Stimulated activated CD4-positive, alpha-beta T cell treated with anti-CD3 and anti-CD28 coated beads, TNF-alpha, amount 100 ng/mL, for 1 hour (primary cell): ENCODE measurements at places on chromosomes 1 and 21.
A peak's percentile ranks its signal among the peaks of the same experiment; 100 is the strongest.

DNA sequence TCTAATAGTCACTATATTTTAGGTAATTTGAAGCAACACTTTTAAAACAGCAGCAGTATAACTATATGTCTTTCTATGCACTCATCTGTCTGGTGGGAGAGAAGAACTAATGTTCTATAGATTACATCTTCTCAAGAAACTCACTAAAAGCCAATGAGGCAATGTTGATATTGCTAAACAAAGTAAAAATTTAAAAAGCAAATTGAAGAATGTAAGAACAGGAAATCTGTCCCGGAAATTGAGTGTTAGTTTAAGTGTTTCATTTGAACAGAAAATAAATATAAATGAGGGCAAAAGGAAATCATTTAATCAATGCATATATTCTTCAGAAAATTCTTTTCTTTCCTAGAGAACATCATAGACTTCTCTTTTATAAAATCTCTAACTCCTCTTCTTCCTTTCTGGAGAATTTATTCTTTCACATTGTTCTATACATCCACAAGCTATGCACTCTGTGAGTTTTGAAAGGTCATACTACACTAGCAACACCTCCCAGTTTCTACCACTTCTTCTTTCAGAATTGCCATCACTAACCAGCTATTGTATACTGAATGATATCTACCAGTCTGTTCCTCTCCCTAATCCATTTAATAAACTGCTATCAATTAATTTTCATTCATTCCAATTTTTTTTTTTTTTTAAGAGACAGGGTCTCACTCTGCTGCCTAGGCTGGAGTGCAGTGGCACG is 153.0 kb downstream of the USH2A start:
- no peak for DNase-seq

GRCh38 chr1:58629031-58629462 is 52.0 kb upstream of the TACSTD2 start:
- DNase-seq: no peak

DNA sequence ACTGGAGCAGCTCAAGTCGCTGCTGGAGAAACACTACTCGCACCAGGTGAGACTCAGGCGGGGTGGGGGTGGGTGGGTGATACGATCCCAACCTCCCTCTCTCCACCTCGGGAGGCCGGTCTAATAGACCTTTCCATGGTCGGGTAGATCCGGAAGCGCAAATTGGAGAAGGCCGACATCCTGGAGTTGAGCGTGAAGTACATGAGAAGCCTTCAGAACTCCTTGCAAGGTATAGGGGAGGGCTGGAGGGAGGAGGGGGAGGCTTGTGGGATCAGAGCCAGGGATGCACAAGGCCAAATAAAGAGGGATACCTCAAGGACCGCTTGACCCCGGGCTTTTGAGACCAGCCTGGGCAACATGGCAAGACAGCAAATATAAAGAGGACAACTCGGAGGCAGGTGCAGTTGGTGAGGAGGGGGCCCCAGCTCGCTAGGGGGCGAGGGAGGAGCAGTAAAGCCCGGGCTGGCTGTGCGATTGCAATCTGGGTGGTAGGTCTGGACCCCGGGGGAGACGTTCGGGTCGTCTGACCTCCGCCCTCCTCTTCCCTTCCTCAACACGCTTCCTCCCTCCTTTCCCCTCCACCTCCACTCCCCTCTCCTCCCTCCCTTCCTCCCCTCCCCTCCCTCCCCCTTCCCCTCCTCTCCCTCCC is 546 bp downstream of the HES3 start:
- DNase-seq: no peak

DNA sequence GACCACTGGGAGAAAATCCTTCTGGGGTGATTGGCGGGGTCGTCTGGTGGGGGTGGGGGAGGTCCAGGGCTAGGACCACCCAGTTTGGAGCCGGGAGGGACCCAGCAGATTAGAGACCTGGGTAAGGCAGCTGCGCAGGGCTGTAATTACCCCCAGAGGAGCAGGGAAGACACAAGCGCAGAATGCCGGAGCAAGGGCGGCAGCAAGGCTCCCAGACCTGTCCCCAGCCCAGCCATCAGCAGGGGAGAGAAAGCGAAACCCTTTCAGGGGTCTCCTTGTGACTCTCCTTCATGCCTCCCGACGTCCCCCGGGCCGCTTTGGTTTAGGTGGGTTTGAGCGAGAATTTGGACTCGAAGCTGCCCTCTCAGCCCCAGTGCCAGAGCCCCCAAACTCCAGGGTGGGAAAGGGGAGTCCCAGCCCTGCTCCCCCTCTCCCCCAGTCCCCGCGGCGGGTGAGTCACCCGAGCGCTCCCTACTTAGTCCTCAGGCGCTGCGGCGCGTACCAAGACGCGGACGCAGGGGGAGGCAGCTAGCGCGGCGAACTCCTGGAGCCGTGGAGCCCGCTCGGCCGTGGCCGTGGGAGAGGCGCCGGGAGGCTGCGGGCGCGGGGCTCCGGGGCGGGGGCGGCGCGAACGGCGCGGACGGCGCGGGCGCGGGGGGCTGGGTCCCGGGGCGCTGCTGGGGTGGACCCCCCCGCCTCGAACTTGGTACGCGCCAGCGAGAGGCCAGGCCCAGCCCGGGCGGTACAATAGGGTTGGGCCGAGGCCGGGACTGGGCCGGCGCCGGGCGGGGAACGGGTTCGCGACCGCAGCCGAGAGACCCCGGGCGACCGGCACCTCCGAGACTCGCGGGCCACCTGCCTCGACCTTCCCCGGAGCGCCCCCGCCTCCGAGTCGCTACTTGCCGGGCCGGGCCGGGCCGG is at the start of gene MAP7D1:
MAP7D1 (plus strand) TSS at position 753 of the 921 bp plus-strand sequence. CDS start 258 bp downstream, outside the sequence.
- peak; percentile 75 for DNase-seq

GRCh38 chr1:246753670-246754535 is 29.7 kb downstream of the SCCPDH start:
- DNase-seq: no peak

DNA sequence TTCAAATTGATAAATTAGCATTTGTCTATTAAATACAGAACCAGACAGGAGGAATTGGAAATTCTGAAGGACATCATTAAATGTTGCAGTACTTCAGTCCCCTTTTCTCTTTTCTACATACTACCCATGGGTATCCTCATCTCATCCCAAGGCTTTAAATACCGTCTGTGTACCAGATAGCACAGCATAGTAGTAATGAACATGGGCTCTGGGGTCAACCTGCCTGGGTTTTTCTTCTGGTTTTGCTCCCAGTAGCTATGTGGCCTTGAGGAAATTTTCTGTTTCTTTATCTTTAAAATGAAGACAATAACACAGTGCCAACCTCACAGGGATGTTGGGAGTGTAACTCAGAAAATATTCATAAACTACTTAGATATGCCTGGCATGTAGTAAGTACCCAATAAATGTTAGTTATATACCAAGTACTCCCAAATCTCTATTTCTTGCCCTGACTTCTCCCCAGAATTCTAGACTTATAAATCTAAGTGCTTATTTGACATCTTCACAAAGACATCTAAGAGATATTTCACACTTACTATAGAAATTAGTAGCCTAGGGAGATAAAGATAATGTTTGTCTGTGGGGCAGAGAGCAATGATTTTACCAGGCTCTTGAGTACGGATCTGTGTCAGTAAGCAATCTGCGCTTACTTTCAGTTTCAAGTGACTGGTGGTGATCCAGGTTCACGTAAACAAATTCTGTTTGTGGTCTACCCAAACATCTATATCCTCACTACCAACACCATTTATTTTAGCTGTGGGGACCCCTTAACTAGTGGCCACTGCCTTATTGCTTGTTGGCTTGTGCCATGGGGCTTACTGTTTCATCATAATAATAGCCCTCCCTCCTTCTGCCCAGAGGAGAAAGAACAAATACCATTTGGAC is 37.3 kb downstream of the VANGL2 start:
- DNase-seq: no peak

DNA sequence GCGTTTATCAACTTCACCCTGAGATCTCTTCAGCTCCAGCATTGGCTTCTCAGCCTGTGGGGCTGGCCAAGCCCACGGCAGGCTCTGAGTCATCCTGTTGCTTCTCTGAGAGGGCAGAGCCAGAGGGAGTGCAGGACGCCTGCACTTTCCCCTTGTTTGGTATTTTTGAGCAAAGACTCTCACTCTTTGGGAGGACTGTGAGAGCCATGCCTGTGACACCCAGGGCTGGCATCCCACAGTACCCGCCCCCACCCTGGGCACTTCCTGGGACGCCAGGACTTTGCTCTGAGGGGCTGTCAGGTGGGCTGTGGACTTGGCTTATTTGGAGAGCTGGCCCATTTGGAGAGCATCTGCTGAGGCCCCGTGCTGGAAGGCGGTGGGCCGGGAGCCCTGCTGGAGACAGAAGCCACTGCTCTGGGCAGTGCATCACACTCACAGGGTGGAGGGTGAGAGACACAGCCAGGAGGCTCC is 37.4 kb downstream of the VANGL1 start:
- DNase-seq: no peak
